NCI-H226 (cell line): ENCODE measurements at places on chromosomes 3 and 15.

DNA sequence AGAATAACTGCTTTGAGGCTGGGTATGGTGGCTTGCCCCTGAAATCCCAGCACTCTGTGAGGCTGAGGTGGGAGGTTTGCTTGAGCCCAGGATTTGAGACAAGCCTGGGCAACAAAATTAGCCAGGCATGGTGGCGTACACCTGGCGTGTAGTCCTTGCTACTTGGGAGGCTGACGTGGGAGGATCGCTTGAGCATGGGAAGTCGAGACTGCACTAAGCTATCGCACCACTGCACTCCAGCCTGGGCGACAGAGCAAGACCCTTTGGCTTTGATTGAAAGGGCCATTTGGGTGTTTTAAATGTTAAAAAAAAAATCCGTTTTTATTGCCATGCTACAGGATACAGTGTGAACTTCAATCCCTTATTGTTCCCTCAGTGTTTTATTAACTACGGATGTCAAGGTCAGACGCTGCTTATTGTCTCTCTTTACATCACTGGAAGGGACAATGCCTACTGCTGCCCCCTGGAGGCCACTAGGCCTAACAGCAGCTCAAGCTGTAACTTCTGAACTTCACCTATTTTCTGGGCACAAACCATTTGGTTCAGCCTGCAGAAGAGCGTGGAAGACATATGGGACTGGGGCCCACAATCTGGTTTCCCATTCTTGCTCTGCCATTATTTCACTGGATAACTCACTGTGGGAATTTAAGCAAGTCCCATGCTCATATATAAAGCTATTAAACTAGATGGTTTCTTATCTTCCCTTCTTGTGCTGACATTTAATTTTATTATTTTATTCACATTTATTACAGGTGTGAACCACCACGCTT lies 15.3 kb upstream of the IREB2 start:
- peak; percentile 24 for DNase-seq

DNA sequence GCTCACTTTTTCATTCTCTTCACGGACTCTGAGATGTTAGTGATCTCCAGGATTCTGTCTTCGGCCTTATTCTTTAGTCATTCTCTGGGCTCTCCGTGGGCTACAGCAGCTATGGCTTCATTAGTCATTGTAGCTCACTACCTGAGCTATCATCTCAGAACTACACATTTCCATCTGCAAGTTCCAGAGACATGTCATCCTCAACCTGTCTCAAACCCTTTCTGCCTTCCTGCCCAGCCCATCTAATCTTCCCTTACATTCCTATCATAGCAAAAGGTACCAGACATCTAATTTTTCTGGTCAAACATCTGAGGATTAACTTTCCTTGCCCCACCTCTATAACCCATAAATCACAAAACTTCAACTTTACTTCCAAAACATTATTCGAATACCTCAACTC lies 13.2 kb downstream of the TSPAN3 start:
- DNase-seq = peak; percentile 96

DNA sequence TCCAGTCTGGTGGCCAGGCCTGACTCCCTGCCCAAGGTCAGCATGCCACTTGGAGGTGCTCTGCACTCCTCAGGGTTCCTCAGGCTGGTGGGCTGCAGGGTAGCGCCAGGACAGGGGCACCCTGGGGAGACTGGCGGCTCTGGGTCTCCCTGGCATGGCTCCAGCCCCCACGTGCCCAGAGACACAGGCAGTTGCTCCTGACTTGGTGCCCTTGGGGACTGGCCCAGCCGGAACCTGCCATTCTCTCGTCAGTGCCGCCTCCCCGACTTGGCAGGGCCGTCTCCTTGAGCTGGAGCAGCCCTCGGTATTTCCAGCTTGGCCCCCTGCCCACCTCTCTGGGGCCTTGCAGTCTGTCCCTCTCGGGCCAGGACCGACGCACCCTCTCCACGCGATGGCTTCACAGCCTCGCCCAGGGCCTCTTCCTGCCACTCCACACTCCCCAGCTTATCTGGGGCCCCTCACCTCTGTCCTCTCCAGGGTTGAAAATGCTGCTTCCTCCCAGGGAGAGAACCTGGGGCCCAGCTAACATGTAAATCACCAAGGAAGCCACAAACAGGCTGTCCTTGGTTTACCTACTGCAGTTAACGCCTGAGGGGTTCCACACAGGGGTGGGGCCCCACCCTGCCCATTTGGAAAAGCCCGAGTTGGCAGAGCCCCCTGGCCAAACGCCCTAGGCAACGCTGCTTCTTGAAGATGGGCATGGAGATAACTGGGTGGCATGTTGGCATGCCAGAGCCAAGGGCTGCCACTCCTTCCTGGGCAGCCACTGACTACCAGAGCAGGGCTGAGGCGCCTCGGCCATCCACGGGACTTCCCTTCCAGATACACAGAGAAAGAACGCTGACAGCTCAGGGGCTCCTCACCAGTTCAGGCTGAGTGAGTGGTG lies 61.4 kb downstream of the SMAD6 start:
- DNase-seq = no peak

DNA sequence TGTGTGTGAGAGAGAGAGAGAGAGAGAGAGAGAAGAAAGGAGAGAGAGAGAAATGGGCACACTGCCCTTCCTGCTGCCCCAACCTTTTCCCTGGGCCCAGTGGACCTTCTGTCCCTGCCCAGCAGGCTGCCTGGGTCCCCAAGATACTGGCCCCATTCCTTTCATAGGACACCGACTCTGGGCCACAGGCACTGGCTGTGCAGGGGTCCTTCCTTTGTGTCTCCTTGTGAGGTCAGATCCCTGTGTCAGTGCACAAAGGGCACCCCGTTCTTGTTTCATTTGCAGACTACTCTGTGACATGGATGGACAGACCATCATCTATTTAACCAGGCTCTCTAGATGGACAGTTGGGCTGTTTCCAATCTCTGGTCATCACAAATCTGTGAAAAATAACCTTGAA lies 21.3 kb upstream of the KLF13 start:
- DNase-seq = no peak

DNA sequence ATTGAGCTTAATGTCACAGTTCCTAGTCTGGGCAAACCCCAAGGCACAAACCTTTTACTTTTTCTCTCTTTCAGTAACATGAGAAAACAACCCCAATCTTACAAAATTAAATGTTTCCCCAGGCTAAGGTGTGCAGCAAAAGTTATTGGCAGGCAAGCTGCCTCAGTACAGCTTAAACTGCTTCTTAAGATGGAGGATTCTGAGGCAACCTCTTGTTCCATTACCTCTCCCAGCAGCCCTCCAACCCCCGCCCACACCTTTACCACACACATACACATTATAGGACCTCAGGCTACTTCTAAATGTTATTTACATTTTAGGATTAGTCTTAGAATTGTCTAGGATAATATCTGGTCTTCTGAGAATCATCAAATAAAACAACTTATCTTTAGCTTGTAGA lies 22.3 kb upstream of the CBLB start:
- DNase-seq = no peak

DNA sequence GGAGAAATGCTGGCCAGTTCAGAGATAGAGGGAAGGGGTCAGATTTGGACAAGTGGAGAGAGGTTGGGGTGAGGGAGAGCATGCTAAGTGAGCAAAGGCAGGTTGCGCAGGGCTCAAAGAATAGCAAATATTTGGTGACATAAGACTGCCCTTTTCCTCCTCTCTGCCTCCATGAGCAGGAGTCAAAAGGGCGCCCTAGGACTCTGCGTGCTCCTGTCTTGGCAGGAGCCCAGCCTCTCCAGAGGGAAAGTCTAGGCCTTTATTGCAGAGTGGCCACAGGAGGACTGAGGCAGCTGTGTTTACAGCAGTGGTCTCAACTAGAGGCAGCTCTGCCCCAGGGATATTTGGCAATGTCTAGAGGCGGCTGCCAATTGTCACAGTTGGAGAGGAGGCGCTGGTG lies 165.6 kb downstream of the FAM43A start:
- DNase-seq = no peak

DNA sequence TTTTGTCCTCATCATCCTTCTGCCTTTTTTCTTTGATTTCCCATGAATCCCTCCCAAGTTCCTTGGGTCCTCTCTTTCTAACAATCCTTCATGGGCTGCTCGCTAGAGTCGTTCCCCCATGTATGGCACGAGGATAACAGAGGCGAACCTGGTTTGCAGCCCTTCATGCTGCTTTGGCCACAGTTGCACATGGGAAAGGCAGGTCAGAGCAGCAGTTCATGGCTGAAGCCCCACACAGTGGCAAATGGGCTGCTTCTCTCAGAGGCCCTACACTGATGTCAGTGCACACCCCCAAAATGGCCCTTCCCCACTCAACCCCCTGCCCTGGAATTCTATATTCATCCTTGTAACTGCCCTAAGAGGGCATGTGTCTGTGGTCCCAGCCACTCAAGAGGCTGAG lies 335.4 kb upstream of the IGF1R start:
- no peak for DNase-seq

GRCh38 chr15:67722030-67722817 lies 103.1 kb upstream of the SKOR1 start:
- no peak for DNase-seq

DNA sequence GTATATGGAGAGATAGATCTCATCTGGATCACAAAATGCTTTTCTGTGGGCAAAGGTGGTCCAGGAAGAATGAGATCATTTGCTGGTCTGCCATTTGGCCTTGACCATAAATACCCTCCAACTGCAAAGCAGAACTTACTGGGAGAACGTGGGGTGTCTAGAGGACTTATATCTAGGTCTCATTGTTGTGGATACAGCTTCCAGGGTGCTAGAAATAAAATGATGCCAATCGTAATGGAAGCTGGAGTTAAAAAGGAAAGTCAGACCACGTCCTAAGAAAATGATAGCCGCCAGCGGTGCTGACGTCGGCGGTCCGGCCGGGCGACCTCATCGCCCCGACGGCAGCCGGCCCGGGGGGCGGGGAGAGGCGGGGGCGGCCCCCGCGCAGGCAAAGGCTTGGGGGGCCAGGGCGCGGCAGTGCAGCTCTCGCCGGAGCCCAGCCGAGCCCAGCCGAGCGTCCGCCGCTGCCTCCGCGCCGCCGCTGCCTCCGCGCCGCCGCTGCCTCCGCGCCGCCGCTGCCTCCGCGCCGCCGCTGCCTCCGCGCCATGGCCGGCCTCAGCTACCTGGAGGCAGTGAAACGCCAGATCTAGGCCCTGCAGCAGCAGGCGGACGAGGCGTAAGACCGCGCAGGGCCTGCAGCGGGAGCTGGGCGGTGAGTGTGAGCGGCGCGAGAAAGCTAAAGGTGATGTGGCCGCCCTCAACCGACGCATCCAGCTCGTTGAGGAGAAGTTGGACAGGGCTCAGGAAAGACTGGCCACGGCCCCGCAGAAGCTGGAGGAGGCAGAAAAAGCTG lies 89.5 kb downstream of the EOMES start:
- DNase-seq = peak; percentile 52

- no peak for DNase-seq
Observed at GRCh38 chr3:38131621-38132369, 5.1 kb downstream of the ACAA1 start.

DNA sequence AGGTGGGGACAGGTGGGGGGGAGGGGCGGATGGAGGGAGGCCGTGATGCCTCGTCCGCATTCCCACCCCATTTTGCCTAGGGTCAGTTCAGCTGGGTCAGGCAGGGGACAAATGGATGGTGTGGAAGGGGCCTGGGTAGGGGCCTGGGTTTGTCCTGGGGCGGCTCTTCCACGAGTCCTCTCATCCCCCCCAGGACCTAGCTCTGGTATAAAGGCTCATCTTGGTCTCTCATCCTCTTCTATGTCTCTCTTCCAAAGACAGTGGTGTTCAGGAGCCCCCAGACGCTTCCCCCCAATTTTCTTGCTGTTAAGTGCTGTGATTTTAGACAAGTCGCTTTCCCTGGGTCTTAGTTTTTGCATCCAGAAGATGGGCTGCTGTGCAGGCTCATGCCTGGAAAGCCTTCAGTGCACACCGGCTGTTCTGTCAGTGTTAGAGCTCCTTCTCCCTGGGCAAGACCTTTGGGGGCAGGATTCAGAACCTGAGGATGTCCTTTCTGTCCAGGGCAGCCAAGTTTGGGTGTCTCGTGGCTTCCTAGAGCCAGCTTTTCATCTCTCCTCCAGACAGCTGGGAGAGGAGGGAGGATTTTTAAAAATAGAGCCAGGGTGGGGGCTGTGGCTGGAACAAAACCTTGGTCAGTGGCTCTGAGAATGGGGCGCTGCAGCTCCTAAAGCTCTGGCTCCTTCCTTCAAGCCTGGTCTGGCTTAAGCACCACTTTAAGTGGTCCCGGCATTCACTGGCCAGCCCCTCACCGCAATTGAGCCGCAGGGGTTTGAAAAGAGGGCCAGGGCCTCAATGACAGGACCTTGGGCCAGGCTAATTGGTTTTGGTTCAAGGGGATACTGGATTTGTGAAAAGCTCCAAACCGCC lies 37.7 kb upstream of the POLG start:
- no peak for DNase-seq

GRCh38 chr3:147257944-147258343 lies 148.4 kb downstream of the ZIC4 start:
- DNase-seq = no peak

GRCh38 chr3:39013289-39013688 lies 38.5 kb downstream of the SCN11A start:
- DNase-seq = no peak

GRCh38 chr15:60392601-60392985 lies 5.2 kb downstream of the ANXA2 start:
- DNase-seq = peak; percentile 83

GRCh38 chr15:94070356-94071295 lies 160.7 kb upstream of the MCTP2 start:
- DNase-seq = no peak

- no peak for DNase-seq
Observed at GRCh38 chr3:7271631-7272030, 410.7 kb downstream of the GRM7 start.

DNA sequence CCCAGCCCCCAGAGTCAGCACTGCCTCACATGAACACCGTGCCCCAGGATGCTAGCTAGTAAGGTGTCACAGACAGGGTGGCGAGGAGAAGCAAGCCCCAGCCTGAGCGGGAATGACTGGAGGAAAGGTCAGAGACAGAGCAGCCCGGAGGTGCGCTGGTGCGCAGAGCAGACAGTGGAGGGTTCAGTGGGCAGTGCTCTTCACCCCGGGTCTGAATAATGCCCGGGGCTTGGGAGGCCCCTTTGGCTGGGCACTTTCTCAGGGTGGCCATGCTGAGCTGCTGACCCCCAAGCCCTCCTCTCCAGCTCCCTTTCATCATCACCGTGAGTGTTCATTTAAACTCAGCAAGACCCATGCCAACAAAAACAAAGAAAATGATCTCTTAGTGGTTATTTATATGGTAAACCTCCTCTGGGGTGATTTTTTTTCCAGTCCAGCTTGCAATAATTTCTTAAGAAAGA lies 110.8 kb downstream of the VGLL4 start:
- no peak for DNase-seq

GRCh38 chr15:40330368-40330836 lies 6.9 kb downstream of the INAFM2 start:
- DNase-seq = no peak
